Cardiac muscle cell (in vitro differentiated cells and primary cell): ENCODE measurements at places on chromosomes 12 and 14. TPM values are rescaled to one million over a fixed set of nuclear protein-coding genes. Genes with fewer than 3 reads are reported as not detected.

DLK1 gene
- total RNA-seq, result 24.0 and 28.8 TPM in 2 replicates

RDH12 gene
- total RNA-seq, result 0.48 TPM in 1 of 2 replicates, not detected in the other

DNA sequence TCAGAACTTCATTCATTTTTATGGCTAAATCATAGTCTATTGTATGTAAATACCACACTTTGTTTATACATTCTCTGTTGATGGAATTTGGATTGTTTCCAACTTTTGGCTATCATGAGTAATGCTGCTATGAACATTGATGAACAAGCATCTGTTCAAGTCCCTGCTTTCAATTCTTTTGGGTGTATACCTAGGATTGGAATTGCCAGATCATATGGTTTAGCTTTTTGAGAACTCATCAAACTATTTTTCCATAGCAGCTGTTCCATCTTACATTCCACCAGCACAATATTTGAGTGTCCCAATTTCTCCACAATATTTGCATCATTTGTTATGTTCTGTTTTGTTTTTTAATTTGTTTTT is 52.3 kb upstream of the CCND2 start:
- no peak for DNase-seq
- no peaks in the 10 kb centered on the region for H3K4me1 ChIP-seq
- no peaks in the 10 kb centered on the region for H3K27me3 ChIP-seq
- no peak overlapping the region for H3K4me3 ChIP-seq
- no peaks in the 10 kb centered on the region for H3K36me3 ChIP-seq

DNA sequence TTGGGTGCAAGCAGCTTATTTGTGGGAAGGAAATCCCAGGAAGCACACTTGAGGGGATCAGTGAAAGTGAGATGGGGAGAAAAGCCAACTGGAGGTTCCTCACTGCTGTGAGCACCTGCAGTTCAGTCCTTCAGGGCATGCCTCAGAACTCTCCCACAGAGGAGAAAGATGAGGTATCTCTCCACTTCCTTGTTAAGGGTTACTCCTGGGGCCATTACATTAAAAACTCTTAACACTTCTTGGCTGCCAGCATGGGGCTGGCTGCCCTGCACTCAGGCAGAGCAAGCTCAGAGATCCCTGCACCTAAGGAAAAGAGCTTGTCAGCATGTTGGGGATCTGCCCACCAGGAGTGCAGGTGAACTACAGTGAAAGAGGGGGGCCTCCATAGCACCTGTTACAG is 28.8 kb downstream of the FERMT2 start:
- H3K27me3 ChIP-seq, result no peaks in the 10 kb centered on the region
- no peak overlapping the region for H3K27ac ChIP-seq
- H3K4me1 ChIP-seq, result peaks cover 28% of the 10 kb centered on the region
- H3K4me3 ChIP-seq, result no peak overlapping the region
